AG08396 (cell line): ENCODE measurements at places on chromosomes 12 and 14.

GRCh38 chr12:56631790-56632700 is 1.9 kb upstream of the BAZ2A start:
- DNase-seq, result peak; percentile 56

DNA sequence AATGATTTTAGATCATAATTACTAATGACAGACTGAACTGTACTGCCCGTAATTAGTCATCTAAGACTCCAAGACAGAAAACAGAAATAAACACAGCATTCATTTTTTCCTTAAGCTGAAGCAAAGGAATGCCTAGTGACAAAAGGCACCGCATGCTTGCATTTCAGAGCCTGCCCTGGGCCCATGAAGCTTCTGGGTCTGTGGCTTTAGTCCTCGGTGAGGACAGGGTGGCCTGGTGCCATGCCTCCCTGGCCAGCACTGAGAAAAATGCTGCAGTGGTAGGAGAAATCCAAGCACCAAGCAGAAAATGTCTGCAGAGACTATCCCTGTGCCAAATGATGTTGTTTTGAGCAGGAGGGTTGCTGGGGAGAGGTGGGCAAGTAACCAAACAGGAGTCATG is 171.6 kb downstream of the CALM1 start:
- peak; percentile 36 for DNase-seq

DNA sequence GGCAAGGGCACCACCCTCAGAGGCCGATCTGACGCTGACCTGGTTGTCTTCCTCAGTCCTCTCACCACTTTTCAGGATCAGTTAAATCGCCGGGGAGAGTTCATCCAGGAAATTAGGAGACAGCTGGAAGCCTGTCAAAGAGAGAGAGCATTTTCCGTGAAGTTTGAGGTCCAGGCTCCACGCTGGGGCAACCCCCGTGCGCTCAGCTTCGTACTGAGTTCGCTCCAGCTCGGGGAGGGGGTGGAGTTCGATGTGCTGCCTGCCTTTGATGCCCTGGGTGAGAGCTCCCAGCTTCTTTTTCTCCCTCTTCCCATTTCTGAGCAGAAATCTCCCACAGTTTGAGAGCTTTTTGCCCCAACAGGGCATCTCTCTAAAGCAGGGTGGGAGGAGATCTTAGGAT is 1.8 kb downstream of the OAS1 start:
- no peak for DNase-seq

DNA sequence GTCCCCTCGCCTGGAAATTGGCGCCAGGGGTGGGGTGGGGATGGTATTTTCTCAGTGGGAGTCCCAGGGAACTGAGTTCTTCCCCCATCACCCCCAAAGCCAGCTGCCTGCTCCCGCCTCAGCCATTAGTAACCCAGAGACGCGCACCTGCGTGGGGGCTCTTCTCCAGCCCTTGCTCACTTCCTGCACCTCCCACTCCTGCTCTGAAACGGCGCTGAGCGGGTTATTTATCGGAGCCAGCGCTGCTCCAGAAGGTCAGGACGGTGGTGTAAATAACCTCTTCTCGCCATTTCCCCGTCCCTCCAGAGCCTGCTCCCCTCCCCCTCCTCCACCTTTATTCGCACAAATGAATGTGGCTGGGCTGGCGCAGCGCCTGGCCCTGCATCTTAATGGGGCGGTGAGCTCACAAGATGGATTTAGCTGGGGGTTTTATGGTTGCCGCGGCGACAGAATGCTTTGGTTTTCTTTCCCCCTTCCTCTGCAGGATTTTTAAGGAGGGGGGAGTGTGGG is 12.2 kb downstream of the GPR84 start:
- no peak for DNase-seq

- no peak for DNase-seq
Observed at GRCh38 chr14:97120611-97121031, 323.4 kb downstream of the VRK1 start.
